CD8-positive, alpha-beta memory T cell (primary cell): ENCODE measurements at places on chromosomes 7 and 10.

GRCh38 chr7:134787064-134787463 lies 7.6 kb downstream of the CALD1 start:
- no peak for DNase-seq

DNA sequence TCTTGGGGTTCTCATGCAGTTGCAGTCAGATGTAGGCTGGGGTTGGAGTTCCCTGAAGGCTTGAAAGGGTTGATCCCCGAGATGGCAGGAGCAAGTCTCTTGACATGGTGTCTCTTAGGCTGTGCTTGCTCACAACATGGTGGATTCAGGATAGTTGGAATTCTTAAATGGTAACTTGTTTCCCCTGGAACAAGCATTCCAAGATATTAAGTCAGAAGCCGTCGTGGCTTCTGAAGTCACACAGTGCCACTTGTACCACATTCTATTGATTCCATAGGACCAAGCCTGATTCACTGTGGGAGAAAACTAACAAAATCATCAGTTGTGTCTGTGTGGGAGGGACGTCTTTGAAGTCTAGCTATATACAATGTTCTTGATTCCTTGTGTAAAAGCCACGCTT lies 3.5 kb upstream of the SLC35B4 start:
- no peak for DNase-seq

- DNase-seq, result no peak
Measured at GRCh38 chr7:121797657-121798452, 75.1 kb upstream of the PTPRZ1 start.

- DNase-seq, result no peak
Measured at GRCh38 chr10:101223274-101224059, 5.8 kb downstream of the LBX1 start.
